Stimulated activated CD8-positive, alpha-beta memory T cell treated with anti-CD3 and anti-CD28 coated beads, Interleukin-15, amount 100 ng/mL, for 48 hours (primary cell): ENCODE measurements at places on chromosomes 3 and 15.

- peak; percentile 21 for DNase-seq
Observed at GRCh38 chr15:91589360-91589759, 264.1 kb upstream of the SLCO3A1 start.

GRCh38 chr3:101155825-101156224 lies 162.6 kb upstream of the ABI3BP start:
- DNase-seq, result no peak

DNA sequence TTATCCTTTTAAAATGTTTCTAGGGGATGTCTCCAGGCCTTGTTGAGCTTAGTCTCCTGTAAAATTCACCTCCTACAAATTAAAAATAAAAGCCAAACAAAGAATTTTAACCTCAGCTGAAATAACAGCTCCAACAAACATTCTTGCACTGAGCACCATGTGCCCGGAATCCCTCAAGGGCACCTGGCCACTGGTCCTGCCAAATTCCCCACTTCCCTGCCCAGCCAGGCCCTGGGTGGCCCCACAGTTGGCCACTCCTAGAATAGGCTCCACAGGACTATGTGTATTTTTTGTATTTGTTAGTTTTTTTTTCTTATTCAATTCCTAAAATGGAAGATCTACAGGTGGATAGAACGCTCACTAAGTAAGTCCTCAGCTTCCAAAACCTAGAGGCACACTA lies 33.1 kb upstream of the PLA2G4E start:
- no peak for DNase-seq

GRCh38 chr3:39141171-39141995 lies 12.0 kb downstream of the CSRNP1 start:
- no peak for DNase-seq
